Type B pancreatic cell (in vitro differentiated cells): ENCODE measurements at places on chromosomes 2 and 18.

- no peak for DNase-seq
Observed at GRCh38 chr2:134836986-134837385, 1.4 kb upstream of the ACMSD start.

DNA sequence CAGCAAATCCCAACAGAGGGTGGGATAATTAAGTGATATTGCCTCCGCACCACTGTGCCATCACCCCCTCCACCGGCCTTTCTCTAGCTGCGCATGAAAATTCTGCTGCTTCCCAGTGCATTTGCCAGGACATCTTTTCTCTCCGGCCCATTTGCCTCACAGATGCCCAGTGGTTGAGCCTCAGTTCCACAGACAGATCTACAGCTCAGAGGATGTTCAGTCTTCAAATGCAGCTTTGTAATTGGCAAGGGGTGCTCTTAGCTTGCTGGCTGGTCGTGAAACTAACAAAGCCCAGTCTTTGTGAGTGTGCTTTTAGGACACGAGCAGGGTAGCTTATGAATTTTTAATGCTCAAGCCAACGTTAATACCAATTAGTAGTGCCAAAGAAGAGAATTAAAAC lies 253.3 kb upstream of the REV1 start:
- no peak for DNase-seq

DNA sequence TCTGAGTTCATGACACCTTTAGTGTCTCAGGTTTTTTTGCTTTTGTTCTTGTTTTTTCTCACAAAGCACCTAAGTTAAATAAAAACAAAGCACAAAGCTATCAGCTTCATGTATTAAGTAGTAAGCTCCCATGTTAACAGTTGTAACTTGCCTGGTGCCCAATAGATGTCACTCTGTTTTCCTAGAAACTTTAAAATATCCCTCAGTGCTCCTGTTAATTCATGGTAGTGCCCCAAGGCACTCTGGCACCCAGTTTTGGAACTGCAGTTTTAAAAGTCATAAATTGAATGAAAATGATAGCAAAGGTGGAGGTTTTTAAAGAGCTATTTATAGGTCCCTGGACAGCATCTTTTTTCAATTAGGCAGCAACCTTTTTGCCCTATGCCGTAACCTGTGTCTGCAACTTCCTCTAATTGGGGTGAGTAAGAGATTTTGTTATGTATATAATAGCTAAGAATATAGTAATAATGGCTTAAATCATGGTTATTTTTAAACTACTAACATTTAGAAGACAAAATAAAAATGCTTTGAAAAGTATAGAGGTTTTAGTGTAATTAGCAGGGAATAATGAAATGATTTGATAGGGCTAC lies 555.0 kb upstream of the TMEFF2 start:
- DNase-seq: no peak

GRCh38 chr2:73238976-73239375 lies 4.9 kb downstream of the CCT7 start:
- DNase-seq: no peak

GRCh38 chr2:29084554-29084953 lies 10.2 kb upstream of the PCARE start:
- DNase-seq: no peak

DNA sequence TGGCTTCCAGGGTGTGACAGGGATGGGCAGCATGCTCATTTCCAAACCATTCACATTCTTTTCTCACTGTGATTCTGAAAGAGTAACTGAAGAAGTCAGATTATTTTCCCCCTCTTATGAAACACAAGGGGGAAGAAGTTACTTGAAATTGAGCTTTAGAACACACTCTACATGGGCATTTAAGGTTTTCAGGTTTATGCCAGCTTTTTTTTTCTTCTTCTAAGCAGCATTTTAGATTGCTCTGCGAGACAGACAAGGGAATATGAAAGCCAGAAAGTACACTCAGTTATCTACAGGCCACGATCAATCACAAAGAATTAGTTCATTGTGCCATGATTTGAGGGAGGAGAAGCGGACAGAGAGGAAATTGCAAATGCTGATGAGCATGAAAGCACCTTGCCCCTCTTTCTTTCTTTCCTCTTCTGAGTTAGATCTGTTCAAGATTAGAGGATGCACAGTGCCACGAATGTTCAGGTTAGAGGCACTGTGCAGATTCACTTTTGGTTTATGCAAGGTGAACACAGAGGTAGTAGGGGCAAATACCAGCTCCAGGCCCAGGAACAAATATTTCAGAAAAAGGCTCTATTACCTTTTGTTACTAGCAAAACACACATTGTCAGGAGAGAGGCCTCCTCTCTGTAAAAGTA lies 49.2 kb downstream of the CXCR4 start:
- no peak for DNase-seq

GRCh38 chr2:127664065-127664894 lies 11.1 kb downstream of the LIMS2 start:
- no peak for DNase-seq

DNA sequence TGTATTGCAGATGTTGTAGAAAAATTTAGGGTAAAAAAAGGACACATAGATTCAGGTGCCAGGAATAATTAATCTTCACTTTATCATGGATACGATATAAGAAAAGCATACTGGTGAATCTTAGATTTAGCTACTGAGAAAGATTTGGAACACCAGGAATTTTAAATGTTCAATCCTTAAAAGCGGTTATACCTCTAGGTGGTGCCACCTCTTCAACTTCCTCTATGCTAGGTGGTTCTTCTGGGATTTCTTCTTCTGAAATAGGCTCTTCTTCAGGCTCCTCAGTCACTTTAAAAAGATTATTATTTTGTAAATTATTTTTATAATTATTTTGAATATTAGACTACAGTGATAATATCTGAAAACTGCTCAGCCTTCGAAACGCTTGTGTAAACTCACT lies 133.1 kb downstream of the TTN start:
- no peak for DNase-seq

DNA sequence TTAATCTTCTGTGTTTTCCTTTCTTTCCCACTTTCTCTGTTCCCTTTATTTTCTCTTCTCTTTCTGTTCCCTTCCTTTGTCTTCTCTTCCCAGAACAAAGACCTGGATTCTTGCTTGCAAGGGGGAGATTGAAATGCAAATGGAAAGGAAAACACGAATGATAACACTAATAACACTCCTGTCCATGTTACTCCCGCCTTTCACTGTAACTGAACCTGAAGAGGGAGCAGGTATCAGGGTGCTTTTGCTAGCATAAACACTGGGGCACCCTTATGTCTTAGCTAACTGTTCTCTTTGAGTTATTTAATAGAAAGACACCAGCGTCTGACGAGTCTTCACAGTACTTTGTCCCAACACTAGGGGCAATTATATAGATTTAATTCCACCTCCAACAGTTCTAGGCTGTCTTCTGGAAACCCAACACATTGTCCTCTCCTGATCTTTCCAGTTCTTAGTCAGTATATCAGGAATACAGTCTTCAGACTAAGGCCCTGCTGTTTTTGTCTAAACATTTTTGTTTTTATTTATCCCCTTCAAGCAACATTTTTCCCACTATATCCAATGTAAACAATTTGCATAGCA lies 99.2 kb downstream of the PTPRM start:
- no peak for DNase-seq

DNA sequence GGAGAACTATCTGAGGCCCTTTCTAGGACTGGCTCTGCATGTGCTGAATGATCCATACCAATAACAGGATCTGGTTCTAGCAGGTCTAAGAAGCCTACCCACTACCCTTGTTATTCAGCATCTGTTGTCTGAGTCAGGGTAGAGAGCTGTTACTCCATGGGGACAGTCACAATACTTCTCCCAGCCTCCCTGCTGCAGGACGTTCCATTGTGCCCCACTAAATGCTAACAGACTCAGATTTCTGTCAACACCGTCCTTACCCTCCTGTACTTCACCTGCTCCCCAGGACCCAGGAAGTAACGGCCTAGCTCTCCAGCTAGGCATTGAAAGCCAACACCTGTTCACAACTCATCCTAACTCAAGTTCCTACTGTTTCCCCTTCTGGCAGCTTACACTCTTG lies 719.7 kb upstream of the ID2 start:
- DNase-seq: no peak

DNA sequence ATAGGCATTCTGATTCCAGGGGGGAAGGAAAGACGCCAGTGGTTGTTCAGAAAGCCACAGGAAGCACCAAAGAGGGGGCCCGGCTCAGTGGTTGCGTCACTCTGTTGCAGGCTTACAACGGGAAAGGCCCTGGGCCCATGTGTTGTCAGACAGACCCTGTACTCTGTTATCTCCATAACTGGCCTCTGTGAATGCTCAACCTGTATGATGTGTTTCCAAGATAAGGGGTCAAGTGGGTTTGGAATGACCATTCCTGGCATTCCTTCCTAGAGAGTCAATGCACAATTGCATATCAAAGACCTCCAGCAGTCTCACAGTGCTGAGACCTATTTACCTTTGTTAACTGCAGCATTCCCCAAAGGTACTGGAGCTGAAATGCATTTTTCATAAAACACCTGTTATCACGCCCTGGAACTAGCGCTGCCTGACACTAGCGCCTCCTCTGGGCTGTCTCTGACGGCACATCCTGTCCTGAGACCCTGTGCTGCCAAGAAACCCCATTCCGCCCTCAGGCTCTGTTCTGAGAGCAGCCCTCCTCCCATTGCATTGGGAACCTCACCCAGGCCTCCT lies 13.2 kb upstream of the LRRFIP1 start:
- DNase-seq: no peak

- DNase-seq: no peak
Observed at GRCh38 chr2:136801661-136802060, 36.3 kb downstream of the THSD7B start.

DNA sequence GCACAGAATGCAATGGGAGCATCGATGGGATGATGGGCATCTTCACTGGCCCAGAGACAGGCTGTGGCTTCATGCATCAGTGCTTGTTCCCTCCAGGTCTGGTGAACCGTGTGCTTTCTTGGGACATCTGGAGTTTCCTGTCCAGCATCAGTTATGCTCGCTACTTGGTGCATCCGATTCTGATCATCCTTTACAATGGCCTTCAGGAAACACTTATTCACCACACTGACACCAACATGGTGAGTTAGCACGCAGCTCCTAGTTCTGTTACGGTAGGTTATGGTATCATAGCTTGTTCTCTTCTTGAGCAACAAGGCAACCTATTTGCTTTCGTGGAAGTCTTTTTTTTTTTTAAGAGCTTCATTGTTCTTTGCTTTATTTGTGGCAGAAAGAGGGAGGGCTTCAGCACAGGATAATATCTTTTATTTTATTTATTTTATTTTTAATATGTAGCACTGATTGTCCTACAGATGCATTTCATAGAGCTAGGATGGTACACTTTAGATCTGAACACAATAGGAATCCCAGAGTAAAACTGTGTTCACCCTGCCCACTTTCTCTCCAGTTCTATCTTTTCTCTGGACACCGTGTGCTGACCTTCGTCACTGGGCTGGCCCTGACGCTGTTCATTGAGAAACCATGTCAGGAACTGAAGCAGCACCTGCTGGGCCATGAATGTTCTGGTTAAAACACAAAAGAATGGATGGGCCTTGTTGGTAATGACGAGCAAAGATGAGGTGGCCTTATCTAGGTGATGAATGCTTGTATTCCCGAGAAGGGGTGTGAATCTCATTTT lies 71.2 kb upstream of the SEC11C start:
- no peak for DNase-seq

DNA sequence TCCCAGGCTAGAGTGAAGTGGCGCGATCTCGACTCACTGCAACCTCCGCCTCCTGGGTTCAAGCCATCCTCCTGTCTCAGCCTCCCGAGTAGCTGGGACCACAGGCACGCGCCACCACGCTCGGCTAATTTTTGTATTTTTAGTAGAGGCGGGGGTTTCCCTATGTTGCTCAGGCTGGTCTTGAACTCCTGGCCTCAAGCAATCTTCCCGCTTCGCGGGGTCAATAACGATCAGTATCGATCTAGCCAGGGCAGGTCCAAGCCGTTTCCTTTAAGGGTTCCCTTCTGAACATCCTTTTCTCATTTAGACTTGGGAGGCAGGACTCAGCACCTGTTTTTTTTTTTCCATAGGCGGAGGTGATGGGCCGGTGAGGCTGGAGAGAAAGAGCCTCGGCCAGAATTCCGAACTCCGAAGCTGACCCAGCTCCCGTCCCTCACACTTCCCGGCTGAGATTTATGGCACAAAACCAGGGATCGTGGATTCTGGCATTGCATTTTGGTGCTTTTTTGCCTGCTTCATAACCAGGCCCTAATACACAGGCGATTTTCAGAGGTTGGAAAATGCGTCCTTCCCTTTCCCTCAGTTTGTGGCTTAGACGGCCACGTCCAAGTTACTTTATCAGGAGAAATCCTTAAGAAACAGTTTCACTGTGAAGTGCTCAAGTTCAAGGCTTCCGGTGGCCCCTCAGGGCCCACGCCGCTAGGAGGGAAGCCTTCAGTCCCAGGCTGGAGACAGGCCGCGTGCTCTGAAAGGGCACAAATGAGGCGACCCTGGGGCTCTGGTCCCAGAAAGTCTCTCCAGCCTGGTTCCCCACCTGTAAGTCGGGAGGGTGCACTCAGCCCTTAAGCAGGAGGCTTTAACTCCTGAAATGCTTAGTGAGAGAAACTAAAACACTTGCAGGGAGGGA lies 998 bp upstream of the SLC66A3 start:
- DNase-seq: no peak

GRCh38 chr2:137190411-137191195 lies 425.3 kb downstream of the THSD7B start:
- no peak for DNase-seq

DNA sequence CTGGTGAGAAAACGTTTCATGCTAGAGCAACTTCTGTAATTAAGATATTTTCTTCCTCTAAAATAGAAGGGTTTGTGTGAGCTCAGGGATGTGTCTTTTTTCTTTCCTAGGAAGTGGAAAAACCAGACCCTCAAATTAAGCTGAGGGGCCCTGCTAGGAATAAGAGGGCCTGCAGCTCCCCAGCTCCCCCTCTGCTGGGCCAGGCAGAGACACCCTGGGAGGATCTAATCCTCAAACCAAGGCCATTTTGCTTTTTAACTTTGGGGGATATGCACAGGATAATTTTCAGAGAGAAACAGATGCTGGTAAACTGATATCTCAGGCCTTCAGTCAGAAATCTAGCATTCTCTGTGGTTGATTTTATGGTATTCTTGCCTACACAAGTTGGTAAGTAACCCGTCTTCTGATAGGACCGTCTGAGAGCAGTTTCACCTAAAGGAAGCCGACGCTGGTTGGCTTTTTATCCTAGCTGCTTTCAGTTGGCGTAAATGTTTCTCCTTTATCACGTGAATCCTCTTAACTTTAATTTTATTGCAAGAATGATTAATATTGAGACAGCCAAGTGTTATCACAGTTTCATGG lies 34.8 kb downstream of the SNTG2 start:
- DNase-seq: no peak

- DNase-seq: no peak
Observed at GRCh38 chr18:58591286-58591685, 37.6 kb downstream of the ALPK2 start.

GRCh38 chr18:62741118-62741566 lies 25.8 kb downstream of the PHLPP1 start:
- no peak for DNase-seq

GRCh38 chr2:216664593-216665034 lies 30.7 kb downstream of the IGFBP5 start:
- no peak for DNase-seq
